Activated CD8-positive, alpha-beta T cell treated with anti-CD3 and anti-CD28 coated beads for 36 hours (primary cell): ENCODE measurements at places on chromosomes 3 and 15.

- peak; percentile 63 for DNase-seq
Observed at GRCh38 chr3:52339612-52340011, 23.5 kb downstream of the DNAH1 start.

DNA sequence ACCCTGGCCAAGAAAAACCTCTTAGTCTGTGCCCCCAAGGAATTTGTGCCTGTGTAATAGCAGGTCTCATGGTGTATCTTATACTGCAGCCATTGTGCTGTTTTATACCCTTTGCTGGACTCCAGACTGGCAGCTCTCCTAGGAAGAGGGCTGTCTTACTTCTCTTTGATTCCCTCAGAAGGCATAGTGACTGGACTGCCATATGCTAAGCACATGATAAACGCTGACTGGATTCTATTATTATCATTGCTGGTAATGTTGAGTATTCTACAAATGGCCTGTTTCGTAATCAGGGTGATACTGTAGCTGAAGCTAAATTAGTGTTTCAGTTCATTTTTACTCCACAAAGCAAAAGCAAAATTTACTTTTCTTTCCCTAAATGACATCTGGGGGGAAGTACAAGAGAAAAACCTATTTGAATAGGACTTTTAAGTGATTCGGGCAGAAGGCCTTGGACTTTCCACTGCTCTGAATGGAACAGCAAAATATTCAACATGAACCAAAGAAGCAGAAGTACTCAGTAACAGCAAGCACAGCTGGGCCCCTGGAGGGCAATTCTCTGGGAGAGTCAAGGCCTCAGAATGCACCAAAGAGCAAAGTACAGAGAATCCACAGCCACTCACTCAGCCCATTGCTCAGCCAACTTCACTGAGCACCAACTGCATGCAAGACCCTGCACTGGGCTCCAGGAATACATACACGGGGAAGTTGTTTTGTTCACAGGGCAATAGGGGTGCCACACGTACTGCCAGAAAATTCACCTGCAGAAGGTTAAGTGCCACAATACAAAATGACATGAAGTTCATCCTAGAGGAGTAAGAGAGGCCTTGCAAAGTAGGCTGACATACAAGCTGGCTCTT is 7.9 kb upstream of the BCL2A1 start:
- DNase-seq: no peak

GRCh38 chr3:172673210-172673679 is 37.6 kb downstream of the NCEH1 start:
- peak; percentile 86 for DNase-seq

GRCh38 chr3:42025370-42026138 is 63.7 kb upstream of the ULK4 start:
- peak; percentile 35 for DNase-seq

GRCh38 chr3:42421818-42422796 is 11.7 kb upstream of the LYZL4 start:
- DNase-seq: no peak

GRCh38 chr3:158347966-158348365 is 223.0 kb upstream of the MLF1 start:
- DNase-seq: no peak

DNA sequence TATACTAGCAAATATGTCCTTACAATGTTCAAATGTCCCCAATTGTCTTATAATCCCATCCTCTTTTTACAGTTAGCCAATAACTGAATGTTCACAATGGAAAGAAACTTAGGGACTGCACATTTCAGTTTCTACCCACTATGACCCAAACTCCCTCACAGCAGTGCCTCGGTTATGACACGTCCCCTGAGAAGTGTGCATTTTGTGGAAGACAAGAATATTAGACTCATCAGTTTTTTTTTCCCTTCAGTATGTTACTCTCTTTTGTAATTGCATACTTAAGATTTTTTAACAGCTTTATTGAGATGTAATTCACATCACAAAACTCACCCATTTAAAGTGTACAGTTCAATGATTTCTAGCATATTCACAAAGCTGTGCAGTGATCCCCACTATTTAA is 64.8 kb downstream of the IGF2BP2 start:
- no peak for DNase-seq

DNA sequence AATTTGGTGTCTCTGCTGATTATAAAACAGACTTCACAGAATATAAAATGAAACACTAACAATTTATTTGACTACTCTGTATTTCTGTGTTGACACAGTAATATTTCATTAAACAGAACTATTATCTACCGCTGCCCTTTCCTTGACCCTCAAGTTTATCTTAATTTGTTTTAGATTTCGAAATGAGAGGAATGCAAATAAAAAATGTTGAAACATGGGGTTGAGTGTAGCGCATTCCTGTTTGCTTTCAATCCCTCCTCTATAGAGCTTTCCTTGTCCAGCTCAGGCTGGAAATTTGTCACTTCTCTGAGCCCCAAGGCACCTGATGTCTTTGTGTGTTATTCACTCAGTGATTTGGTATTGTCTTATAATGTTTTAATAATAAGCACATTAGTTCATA is 550.2 kb downstream of the ZBBX start:
- DNase-seq: no peak

DNA sequence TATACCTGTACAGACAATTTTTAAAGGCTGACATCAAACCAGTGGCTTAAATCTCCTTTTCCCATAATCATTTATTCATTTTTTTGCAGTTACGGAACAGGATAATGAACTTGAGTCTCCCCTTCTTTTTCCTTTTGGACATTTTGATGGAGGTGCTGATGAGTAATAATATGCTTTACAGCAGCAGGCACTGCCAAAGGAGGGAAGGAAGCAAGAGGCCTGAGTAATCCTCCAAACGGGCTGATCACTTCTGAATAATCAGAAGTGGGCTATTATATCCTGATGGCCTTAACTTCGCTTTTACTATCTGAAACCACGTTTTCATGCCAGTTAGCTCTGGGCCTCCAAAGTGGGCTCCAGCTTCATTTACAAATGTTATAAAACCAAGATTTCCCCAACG is 527.2 kb downstream of the FOXP1 start:
- DNase-seq: no peak

- no peak for DNase-seq
Observed at GRCh38 chr3:160451602-160452001, 2.0 kb upstream of the TRIM59 start.

- no peak for DNase-seq
Observed at GRCh38 chr15:43915631-43916325, 89.0 kb downstream of the WDR76 start.
